Stimulated activated memory B cell treated with anti-CD40 and anti-IgM and Interleukin-4, amounts not matched to agents 10 μg/mL and 1 μg/mL and 100 μg/mL, for 72 hours (primary cell): ENCODE measurements at places on chromosomes 7 and 10.

- ATAC-seq, result no peak
Observed at GRCh38 chr7:88111954-88112471, 107.8 kb downstream of the SRI start.

GRCh38 chr7:102258749-102259107 is 27.9 kb upstream of the SH2B2 start:
- ATAC-seq, result no peak

DNA sequence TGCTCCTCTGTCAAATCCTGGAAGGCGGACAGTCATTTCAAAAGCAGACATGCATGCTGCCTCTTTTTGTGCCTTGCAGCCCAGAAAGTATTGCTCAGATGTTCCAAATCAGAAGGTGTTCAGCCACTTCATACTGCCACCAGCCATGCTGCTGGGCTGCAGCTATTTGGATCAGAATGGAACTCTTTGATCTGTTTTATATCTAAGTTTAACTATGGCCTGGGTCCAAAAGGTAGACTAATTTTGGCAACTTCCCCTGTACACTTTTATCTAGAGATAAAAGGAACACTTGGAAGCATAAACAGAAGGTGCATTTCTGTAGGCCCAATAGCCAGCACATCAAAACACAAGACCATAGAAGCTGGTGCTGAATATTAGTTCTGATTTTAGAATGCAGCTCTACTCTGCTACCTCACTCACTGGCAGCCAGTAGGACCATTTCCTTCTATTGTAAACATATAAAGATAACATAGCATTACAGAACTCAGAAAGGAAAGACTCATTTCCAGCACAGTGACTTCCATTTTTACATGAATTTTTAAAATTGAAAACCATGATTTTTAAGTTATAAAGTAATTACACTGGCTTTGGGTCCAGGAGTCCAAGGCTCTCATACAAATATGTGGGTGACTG is 143.1 kb upstream of the CAV2 start:
- no peak for ATAC-seq

DNA sequence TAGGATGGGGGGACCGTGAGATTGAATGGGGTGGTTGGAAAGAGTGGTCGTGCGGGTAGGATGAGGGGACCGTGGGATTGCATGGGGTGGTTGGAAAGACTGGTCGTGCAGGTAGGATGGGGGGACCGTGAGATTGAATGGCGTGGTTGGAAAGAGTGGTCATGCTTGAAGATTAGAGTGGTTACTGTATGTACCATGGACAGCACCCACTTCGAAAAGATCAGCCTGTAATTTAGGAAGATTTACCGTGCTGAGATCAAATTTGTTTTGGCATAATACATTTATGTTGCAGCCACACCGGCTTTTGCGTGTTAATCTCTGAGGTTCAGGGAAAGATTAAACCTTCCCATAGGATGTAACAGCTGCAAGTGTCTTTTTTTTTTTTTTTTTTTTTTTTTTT is 495.2 kb upstream of the ADARB2 start:
- ATAC-seq, result no peak

GRCh38 chr7:116501425-116502167 is 2.1 kb downstream of the CAV2 start:
- ATAC-seq, result no peak

GRCh38 chr7:140526787-140527664 is 47.7 kb upstream of the MKRN1 start:
- no peak for ATAC-seq
